H1 (cell line): ENCODE measurements at places on chromosomes 16 and 17.

DNA sequence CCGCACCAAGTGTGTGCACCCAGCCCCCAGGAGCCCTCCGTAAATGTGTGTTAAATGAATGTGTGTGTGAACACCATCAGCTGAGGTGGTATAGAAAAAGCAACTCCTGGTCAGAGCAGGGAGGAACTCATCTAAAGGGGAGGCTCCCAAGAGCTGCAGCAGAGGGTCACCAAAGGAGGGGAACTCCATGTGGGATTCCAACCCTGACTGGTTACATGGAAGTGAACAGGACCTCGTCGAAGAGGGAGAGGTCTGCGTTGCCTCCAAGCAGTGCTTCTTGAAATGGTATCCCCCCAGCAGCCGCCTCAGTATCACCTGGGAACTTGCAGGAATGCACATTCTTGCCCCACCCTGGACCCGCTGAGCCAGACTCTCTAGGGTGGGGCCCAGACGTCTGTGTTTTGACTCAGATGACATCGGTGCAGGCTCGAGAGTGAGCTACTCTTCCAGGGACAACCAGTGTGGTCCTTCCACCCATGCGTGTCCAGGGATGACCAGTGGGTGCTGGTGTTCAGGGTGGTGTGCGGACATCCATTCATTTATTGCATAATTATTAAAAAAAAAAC, 30.8 kb downstream of the ADCY9 start:
- DNase-seq: no peak

DNA sequence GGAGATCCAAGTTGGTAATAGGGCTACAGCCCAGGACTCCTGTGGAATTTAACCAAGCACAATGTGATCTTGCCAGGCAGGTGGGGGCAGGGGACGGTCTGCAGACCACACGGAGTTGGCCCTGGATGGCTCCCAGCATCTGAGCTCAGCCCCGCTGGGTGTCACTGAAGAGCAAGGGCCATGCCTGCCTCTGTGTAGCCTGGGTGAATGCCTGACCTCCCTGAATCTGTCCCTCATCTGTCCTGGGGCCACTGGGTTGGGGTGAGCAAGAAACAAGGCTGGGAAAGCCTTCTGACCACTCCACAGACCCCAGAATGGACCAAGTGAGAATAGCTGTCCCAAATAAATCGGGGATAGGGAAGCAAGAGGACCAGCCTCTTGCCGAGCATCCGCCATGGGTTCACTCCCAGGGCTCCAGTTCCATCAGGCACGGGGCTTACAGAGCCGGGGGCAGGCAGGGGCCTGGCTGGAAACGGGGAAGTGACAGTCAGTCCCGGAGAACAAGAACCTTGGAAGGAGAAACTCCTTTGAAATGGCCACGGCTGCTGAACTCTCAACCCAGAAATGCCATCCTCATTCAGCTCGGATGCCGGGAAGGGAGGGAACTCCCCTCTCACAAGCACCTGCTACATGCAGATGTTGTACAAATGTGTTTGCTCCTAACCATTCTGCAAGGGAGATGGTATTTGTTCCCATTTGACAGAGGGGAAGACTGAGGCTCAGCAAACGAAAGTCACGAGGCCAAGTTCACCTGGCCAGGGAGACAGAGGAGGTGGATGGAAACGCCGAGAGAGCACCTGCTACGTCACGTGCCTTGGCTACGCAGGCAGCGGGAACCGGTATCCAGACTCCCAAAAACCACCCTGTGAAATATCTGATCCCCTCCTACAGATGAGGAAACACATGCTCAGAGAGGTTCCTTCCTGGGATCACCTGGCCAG, 50.0 kb downstream of the RMI2 start:
- no peak for DNase-seq

- no peak for DNase-seq
These were observed 220.2 kb upstream of the CDH8 start for GRCh38 chr16:62256406-62256805.

GRCh38 chr17:29150161-29150560, 30.0 kb downstream of the MYO18A start:
- DNase-seq: no peak

DNA sequence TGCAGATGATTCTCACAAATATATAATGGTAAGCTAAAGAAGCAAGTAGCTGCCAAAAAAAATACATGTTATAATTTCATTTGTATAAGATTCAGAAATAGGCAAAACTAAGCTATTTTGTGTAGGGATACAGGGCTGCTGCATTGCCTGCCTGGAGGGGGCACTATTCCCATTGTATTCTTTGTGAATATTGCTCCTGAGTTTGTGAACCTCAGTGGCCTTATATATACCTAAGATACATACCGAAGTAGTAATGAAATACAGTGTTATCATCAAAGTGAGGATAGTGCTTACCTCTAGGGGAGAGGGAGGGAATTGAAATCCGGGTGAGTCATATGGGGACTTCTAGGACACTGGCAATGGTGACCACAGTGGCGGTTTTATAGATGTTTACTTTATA, 53.5 kb downstream of the C17orf58 start:
- no peak for DNase-seq

GRCh38 chr16:81665588-81665987, 113.5 kb upstream of the PLCG2 start:
- no peak for DNase-seq

DNA sequence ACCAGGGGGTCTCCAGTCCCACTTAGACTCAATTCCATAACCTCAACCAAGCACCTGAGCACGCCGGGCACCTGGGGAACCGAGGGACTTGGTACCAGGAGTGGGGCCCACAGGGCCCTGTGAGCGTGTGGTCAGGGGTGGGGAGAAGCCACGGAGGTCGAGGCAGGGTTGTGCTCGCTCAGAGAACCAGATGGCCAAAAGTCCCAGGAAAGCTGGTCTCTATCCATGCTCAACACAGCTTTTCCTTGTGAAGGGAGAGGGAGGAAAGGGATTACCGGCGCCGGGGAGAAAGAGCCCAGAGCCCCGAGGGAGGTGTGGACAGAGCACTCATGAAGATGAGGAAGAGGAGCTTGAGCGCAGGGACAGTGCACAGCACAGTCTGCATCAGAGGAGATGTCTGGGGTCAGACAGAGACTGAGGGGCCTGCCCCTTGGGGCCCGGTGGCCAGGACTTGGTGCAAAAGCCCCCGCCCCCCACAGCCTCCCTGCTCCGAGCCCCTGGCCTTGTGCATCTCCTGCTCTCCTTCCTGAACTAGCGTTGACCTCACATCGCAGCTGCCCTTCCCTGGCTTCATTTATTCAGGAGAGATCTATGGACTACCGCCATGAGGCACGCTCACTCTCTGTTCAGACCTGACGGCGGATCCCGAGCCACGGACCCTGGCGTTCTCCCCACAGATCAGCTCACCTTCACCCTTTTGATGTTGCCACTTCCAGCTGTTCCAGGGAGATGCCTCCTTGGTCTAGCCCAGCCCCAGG, 355.4 kb upstream of the TNRC6C start:
- DNase-seq: no peak

DNA sequence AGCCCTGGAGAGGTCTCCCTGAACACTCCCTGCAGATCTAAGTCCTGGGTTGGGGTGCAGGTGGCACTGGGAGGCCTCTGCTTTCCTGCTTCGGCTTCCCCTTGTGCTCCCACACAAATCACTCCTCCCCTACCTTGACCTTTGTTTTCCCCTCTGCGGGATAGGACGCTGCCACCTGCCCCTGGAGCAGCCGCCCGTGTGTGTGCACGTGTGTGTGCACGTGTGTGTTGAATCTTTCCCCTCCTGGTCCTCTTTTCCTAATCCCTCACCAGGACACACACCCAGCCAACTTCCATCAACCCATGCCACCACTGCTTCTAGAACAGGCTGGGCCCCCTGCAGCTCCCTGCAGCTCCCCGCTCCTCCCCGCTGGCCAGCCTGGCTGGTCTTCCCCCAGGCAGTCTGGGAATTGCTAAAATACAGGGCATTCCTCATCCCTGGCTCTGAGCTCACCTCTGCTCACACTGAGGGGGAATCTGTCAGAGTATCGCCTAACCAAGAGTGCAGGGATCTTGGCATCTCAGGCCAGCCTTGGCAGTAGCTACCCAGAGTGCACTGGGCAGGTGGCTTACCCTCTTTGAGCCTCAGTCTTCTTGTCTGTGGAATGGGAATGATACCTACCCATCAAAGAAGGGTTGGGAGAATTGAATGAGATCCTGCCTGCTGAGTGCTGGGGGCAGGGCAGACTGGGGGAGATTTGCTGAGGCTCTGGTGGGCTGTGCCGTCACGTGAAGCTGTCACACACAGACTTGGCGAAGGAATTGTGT, 198.5 kb downstream of the NTN1 start:
- DNase-seq: no peak

DNA sequence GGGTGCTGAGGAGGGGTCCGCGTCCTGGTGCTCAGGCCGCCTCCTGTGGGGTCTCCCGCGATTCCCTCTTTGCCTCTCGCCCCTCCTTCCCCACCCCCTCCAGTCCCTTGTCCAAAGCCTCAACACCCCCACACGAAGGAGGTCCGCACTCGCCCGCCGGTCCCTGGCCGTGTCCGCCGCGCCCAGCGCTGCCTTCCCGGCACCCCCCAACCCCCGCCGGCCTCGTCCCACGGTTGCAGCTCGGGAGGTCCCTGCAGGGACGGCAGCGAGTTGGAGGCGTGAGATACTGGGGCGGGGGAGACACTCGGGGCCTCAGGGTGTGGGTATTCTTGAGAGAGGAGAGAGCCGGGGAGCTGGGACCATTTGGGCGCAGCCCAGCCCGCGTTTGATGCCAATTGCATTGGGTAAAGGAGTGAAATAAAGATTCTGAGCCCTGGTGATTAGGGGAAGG, 468 bp downstream of the FLYWCH2 start:
- no peak for DNase-seq

- DNase-seq: no peak
These were observed 11.7 kb downstream of the GCGR start for GRCh38 chr17:81815646-81815986.

GRCh38 chr16:58589326-58589905, 40.2 kb downstream of the CNOT1 start:
- DNase-seq: no peak

- DNase-seq: no peak
These were observed 7.6 kb downstream of the LIMD2 start for GRCh38 chr17:63692195-63692816.

DNA sequence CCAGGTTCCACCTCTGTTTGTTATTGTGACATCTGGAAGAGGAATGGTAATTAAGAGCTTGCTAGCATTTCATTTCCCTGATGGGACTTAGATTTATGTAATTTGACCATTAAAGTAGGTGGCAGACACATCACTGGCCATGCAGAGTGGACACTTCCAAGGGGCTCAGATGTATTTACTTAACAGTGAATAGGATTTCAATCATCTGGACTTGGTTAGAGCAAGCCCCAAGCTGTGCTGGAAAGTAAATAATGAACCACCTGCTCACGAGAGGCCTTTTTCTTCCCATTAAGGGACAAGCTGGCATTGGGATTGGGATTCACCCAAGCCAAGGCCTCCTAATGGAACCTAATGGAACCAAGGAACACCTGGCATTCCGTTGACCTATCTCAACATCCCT, 395.3 kb downstream of the HS3ST4 start:
- DNase-seq: no peak
